ENCODE measurements at places on chromosomes 16 and 17.

DNA sequence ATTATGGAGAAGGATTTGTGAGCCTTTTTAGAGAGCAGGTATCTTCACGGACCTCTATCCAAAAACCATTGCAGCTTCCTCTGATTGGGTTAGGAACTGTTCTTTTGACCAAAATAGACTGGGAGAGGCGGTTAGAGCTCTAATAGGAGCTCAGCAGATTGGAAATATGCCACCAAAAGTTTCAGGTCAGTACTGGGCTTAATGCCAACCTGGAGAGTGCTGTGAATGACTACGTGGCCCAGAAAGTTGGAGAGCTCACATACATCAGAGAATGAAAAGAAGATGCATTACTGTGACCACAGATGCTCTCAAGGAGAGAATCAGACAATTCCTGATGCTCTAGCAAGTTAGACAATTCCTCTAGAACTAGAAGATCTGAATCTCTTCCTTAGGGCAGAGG, 86.5 kb downstream of the ABCA8 start:
- no peak for DNase-seq

DNA sequence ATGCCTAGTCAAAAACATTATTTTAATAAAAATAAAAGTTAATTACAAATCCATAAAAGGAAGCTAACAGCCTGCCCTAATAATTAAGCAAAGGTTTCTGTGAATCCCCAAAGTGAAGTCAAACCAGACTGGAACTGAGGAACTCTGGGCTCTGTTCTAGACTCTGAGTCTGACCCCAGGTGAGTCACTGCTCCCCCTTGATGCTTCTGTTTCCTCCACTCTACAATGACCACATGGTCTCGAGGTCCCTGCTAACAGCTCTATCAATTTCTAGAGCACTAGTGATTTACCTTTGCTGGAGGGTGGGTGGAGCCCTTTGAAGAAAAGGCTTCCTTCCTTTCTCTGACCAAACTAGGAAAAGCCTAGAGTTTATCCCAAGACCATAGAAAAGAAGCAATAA, 32.4 kb downstream of the XPO6 start:
- no peak for DNase-seq

- DNase-seq = no peak
These were observed 41.7 kb downstream of the SEC14L1 start for GRCh38 chr17:77182205-77183172.

GRCh38 chr17:67044016-67044772, at the start of gene CACNG1:
Gene CACNG1, plus strand, starts transcription at chr17:67044554. Its CDS starts 107 bp downstream, at chr17:67044661.
- DNase-seq = peak; percentile 55

GRCh38 chr16:15057681-15058417, 2.0 kb upstream of the NTAN1 start:
- no peak for DNase-seq

GRCh38 chr16:82874672-82875071, 247.9 kb downstream of the CDH13 start:
- DNase-seq = no peak

DNA sequence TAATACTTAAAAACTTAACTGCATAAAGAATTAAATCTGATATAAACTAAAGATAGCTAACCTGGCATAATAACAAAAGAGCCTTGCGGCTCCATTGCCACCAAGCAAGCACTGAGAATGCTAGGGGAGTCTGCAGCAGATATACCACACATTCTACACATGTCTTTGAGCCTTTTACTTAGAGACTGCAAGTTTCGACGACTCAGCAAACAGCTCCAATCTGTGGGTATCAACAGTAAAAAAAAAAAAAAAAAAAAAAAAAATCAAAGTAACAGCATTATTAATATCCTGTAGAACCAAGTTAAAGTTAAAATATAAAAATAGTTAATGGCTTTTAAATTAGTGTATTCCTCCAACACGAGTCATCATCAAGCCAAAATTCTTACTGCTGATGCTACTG, 27.8 kb upstream of the INTS2 start:
- no peak for DNase-seq

- DNase-seq = peak; percentile 45
These were observed 241.5 kb upstream of the NLRP1 start for GRCh38 chr17:5825717-5826330.

- DNase-seq = no peak
These were observed 295.5 kb upstream of the EEF2KMT start for GRCh38 chr16:5393070-5393469.

DNA sequence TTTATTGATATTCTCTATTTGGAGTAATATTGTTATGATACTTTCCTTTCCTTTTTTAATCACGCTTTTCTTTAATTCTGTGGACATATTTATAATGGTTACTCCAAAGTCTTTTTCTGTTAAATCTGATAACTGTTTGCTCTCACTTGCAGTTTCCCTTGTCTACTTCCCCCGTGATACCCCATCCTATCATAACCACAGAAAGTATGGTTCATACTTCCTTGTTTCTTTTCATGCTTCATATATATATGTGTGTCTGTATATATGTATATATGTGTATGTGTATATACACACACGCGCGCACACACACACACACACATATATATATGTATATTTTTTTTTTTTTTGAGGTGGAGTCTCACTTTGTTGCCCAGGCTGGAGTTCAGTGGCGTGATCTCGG, 23.5 kb downstream of the SPECC1 start:
- no peak for DNase-seq

DNA sequence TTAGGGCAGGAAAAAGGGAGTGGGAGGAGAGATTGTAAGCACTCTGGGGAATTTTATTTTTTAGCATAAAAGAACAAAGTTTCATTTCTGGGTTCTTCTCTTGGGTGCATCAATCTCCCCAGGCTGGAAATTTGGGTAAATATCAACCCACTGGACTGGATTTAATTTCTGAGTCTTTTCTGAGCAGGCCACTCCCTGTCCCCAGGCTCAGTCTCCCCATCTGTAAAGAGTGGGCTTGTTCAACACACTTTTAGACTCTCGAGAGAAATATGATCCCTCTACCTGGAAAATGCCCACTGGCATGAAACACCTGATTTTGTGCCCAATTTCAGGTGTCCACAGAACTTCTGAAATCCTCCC, 617 bp upstream of the VTN start:
- no peak for DNase-seq

DNA sequence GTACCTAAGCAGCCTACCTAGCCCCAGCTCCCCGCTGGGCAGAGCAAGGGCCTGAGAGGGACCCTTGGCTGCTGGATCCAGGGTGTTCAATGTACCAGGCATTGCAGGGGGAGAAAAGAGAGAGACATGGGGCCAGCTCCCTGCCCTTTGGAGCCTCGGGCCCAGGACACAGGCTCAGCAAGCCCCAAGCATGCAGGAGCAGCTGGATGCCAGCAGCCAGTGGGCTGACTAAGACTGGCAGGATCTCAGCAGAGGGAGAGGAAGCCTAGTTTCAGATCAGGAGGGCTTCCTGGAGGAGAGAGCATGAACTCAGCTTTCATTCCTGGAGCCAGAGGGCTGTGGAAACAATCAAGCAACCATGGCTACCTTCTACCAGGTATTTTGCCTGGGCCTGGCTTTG, 82.0 kb upstream of the NKD1 start:
- DNase-seq = no peak

- DNase-seq = no peak
These were observed 1.1 kb downstream of the CD79B start for GRCh38 chr17:63930951-63931575.

DNA sequence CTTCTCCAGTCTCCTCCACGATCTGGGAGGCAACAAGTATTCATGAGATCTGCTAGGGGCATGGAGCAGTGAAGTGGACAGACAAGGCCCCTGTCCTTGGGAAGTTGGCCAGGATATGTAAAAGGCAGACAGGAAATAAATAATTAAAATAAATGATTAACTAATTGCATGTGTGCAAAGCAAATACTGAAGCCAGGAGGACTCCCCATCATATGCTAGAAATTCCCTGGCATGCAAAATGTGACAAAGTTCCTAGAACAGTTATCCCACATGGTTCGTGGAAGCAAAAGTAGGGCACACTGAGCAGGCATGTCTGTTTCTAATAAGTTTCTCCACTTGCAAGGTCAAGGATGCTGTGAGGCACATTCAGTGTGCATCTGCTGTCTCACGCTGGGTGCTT, 86.8 kb downstream of the CDYL2 start:
- DNase-seq = no peak

DNA sequence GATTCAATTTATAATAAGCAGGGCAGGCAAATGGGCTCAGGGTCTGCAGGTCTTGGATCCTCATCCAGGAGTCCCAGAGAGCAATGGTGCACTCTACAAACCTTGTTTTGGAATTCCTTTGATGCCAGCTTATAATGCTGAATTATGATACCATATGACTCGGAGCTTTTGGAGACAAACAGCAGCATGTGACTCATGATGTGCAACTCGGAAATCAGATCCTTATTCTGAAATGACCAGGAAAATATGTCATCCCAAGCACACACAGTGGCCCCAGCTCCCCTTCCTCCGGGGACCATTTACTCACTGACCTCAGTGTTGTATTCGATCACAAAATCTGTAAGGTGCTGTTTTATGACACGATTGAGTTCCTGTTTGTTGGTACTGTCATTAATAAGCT, 20.2 kb upstream of the UMOD start:
- DNase-seq = no peak

DNA sequence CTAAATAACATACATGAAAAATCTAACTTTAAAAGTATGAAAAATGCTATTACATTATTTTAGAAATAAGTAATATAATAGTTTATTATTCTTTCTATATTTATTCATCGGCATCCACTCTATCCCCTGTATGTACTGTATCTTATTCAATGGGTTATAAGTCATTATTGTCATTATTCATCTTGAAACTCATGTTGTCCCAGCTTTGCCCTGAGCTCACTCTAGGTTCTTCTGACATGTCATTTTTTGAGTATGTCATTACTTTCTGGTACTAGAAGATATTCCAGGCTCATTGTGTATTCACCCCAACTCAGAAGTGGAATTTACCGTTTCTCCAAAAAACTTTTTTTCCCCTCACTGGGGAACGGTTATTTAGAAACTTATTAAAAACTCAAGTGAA, 53.0 kb upstream of the MNT start:
- no peak for DNase-seq

DNA sequence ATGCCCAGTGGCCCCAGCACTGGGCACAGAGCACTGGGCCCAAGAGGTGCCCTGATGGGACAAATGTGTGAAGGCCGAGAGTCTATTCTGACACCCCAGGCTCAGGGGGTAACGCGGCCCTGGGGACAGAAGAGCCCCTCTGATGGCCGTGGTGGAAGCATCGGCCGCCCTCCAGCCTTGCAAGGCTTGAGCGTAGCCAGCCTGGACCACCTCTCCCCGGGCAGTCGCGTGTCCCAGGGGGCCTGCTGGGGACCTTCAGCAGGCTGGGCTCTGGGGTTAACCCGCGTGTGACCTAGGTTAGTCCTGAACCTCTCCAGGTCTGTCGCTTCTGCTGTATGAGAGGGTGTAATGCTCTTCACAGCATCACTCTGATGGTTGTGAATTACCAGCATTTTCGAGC, 40.8 kb downstream of the NOS2 start:
- no peak for DNase-seq

- DNase-seq = no peak
These were observed 5.2 kb downstream of the HSD17B2 start for GRCh38 chr16:82040296-82040695.

DNA sequence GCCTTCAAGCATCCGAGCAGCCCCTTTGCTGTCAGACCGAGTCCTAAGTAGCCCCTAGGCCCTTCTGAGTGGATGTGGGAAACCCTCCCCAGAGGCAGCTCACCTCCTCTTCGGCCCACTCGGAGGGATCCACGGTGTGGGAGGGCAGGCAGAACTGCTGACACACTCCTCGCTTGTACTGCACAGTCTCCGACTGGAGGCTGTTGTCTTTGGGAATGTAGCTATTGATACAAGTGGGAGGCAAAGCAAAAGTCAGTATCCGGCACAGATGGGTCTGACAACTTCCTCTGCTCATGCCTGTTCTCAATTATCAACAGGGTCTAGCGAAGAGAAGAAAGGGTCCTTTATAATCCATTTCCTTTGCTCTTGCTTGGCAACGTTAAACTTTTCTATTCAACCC, 25.9 kb upstream of the FOXJ1 start:
- DNase-seq = no peak

DNA sequence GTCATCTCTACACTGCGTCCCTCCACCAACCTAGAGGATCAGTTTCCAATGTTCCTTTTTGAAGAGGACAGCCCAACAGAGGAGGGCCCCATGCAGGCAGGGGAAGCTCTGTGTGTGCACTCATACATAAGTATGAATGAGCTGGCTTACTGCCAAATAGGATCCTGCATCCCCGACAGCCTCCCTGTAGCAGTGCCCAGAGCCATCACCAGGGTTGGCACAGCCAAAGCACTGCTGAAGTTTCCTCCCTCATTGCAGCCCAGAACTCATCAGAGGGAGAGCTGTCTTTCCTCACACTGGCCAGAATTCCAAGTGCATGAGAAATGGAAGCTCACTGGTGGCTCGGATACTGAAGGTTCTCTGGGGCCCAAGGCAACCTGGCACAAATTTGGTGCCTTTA, 114.4 kb downstream of the ASIC2 start:
- DNase-seq = no peak

GRCh38 chr16:5873221-5873620, 775.6 kb upstream of the EEF2KMT start:
- DNase-seq = no peak

GRCh38 chr16:11105038-11105903, 150.7 kb downstream of the SOCS1 start:
- DNase-seq = no peak
